ENCODE measurements at places on chromosomes 6 and 20.
A peak's percentile ranks its signal among the peaks of the same experiment; 100 is the strongest.

GRCh38 chr20:60136645-60137401 lies 178.6 kb downstream of the CDH26 start:
- DNase-seq: no peak

DNA sequence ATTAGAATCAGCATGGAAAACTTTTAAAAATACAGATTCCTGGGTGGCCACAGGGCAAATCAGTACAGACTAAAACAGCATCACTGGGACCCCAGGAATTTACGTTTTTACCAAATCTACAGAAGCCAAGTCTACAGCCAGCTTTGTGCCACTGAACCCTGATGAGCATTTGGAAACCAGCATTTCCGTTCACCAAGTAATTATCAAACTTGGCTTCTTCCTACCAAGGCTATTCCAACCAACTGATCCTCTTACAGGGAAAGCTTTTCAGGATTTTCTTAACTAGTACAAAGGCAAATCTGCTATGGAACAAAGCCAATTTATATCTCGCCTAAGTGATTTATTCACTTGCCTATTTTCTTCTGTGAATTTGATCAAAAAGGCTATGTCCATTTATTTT lies 47.0 kb downstream of the PLAGL1 start:
- no peak for DNase-seq

DNA sequence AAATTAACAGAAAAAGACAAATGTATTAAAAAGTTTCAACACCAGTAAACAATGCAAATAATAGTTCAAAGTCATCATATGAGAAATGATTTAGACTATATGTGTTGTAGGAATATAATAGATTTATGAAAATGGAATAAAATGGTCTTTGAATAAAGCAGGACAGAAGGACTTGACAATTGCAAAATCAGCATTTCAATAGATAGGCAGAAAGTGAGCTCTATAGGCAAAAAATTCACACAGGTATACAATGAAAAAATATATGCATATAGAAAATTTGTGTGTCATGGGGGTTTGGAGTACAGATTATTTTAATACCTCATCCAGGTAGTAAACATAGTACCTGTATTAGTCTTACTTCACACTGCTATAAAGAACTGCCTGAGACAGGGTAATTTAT lies 571.1 kb upstream of the EYS start:
- DNase-seq: no peak

DNA sequence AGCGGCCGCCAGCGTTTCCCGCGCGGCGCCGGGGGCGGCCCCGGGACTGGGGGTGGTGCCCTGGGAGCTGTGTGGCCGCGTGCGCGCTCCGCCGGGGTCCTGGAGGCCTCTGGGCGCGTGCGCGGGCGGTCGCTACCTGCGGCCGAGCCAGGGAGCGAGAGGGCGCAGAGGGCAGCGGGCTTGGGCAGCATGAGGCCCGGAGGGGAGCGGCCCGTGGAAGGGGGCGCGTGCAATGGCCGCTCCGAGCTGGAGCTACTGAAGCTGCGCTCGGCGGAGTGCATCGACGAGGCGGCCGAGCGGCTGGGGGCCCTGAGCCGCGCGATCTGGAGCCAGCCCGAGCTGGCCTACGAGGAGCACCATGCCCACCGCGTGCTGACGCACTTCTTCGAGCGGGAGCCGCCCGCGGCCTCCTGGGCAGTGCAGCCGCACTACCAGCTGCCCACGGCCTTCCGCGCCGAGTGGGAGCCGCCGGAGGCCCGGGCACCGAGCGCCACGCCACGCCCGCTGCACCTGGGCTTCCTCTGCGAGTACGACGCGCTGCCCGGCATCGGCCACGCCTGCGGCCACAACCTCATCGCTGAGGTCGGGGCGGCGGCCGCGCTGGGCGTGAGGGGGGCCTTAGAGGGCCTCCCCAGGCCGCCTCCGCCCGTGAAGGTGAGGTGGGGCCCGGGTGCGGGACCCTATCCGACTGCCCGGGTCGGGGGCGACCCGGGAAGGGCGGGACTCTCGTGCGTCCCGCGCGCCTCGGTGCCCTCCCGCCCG lies at the start of gene PM20D2:
Gene PM20D2, plus strand, starts transcription at position 100 of the 762 bp plus-strand sequence. Its CDS starts 90 bp downstream, at position 190.
- peak; percentile 62 for DNase-seq

Data from progenitor cell of endocrine pancreas (in vitro differentiated cells).